ENCODE measurements at places on chromosomes 1 and 21.

DNA sequence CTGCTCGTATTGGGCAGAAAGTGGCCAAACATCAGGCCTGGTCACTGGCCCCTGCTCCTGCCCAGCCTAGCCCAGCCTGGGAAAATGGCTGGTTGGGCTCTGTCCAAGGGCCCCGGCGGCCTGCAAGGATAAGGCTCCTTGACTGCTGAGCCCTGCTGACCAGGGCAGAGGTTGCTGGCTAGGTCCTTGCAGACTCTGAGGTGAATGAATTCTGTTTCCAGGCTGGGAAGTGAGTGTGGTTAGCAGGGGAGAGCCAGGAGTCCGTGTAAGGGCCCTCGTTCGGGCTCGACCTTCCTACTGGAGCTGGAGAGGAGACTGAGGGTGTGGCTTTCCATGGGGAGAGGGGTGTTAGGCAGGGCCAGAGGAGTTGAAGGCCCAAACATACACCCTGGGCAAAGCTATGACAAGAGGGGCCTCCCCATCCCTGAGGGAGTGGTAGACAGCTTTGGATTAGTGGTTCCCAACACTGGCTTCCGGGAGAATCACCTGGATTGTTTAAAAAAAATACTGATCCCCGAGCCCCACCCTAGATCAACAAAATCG, 20.6 kb downstream of the CSF1 start:
- no peak for DNase-seq

- DNase-seq: no peak
These were observed 420.6 kb downstream of the SIPA1L2 start for GRCh38 chr1:232209357-232209756.

DNA sequence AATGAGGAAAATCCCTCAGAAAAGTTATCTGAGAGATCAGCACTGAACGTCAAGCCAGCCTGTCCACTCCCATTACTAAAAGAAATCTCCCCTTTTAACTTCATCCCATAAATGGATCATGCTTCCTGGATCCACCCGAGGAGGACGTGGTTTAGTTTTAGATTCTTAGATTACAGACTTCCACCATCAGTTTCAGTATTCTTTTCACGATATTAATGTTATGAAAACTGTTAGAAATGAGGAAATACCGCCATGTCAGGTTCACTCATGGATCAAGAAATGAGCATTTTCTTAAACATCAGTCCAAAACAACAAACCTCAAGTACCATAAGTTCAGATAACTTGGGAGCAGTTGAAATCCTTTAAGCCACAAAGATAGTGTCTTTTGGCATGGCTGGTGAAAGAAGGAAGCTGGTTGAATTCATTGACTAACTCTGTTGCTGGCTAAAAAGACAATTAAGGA, 49.8 kb downstream of the NFIA start:
- no peak for DNase-seq

DNA sequence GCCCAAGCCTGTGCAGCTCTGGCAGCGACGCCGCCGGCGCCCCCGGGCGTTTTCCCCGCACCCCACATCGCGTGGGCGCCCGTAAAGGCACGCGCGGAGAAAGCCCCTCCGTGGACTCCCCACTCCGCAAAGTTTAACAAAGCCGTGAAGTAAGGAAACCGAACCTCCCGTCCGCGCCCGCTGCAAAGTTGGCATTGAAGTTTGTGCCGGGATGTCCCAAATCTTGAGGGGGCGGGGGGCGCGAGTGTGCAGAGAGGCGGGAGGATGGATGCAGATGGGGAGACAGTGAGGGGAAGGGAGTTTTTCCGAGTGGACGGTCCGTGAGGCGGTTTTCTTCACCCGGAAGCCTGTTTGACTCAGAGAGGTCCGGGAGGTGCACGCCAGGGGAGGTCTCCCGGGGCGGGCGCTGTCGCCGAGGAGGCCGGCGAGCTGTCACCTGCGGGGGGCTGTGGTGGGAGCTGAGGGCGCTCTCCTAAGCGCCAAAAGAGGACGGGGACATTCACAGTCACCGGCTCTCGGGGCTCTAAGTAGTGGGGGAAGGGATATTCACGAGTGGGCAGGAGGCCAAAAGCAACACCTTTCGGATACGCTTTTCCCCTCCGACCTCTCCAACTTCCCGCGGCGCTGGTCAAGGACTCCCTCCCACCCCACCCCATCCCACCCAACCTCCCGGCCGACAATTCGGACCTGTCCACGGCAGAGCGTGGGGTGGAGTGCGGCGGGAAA, 1.3 kb downstream of the WLS start:
- DNase-seq: peak; percentile 43

GRCh38 chr1:40748841-40749718, 34.5 kb upstream of the KCNQ4 start:
- no peak for DNase-seq

- DNase-seq: no peak
These were observed 64.4 kb downstream of the LHX9 start for GRCh38 chr1:197981561-197981960.

GRCh38 chr1:100134872-100135271, 1.9 kb downstream of the TRMT13 start:
- DNase-seq: no peak
